ENCODE measurements at places on chromosomes 13 and 19. TPM values are rescaled to one million over a fixed set of nuclear protein-coding genes. Genes with fewer than 3 reads are reported as not detected.

FGF22 gene
- total RNA-seq, result 1.5 TPM

DNA sequence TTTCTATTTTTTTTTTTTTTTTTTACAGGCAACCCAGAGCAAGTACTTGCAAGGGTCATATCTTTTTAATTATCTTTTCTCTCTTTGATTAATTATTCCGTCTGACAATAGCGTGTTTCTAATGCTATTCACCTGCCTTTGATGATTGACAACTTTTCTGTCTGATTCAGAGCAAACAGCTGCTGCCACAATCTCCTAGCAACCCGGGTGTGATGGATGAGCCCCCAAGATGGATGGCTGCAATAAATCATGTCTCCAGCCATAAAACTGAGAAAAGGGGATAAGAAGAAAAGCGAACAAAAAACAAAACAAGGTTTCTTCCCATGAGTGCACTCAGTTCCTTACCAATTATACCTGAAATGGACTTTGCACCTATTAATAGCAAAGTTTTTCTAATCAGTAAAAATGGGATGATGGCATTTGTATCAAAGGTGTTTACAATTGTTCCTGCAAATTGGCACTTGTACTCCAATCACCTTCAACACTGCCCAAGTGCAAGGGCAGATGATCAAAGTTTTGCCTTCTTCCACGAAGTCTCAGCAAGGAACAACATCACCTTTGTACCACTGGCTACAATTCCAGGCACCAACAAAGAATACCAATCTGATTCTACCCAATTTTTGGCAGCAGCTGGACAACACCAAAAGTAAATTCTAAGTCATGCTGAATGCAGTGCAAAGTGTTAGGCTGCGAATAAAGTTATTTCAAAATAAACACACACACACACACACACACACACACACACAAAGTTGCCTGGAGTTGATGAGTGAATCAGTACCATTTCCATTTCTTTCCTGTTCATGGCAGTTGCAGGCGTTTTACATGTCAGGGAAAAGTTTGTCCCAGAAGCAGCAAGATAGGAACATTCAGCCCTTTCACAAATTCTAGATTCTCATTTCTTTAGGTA is 12.0 kb downstream of the TSHZ3 start:
- peaks cover 13% of the 10 kb centered on the region for H3K27me3 ChIP-seq
- H3K4me3 ChIP-seq, result peak overlapping the region; percentile 81
- H3K4me1 ChIP-seq, result peaks cover 47% of the 10 kb centered on the region
- peaks cover 5% of the 10 kb centered on the region for H3K36me3 ChIP-seq

DNA sequence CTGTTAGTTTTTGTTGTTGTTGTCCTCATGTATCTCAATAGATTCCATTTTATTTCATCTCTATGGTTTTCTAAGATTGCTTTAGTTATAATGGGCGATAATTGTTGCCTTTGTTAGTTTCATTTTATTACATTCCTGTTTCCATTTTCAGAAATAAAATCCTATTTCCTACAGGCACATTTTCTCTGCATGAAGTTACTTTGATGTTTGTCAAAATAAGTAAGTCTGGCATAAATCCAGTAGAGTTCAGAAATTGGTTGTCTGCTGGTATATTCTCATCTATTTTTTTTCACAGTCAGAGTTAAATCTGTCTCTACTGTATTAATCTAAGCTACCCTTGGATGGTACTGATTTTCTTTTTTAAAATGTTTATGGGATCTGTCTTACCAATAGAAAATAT is 204.1 kb downstream of the MYO16 start:
- H3K27me3 ChIP-seq, result no peaks in the 10 kb centered on the region
- no peak overlapping the region for H3K27ac ChIP-seq
- no peaks in the 10 kb centered on the region for H3K4me1 ChIP-seq

REEP6 gene
- 21.5 TPM for total RNA-seq

SERP2 gene
- total RNA-seq, result 22.3 TPM

DNA sequence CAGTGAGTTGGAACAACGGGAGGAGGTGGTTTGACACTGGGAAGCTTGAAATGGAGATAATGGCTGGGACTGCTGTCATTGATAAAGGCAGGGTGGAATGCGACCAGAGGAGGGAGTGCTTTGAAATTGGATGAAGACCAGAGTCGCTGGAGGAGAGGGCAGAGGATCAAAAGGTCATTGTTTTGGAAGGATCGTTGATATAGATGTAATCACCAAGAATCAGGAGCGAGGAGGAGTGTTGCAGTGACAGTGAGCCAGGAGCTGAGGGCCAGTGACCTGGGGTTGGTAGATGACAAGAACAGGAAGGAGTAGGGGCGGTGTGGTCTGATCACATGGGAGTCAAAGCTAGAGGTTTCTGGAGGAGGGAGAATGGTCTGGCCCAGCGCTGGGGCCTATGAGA is 25.3 kb downstream of the TM9SF2 start:
- H3K4me1 ChIP-seq, result peaks cover 2% of the 10 kb centered on the region
- H3K27ac ChIP-seq, result no peak overlapping the region
- peaks cover 18% of the 10 kb centered on the region for H3K36me3 ChIP-seq
- no peaks in the 10 kb centered on the region for H3K27me3 ChIP-seq
- no peak for DNase-seq
- H3K4me3 ChIP-seq, result no peak overlapping the region

GRCh38 chr13:43061496-43062280 is 38.3 kb downstream of the DNAJC15 start:
- H3K4me3 ChIP-seq, result no peak overlapping the region
- peaks cover 10% of the 10 kb centered on the region for H3K4me1 ChIP-seq

DNA sequence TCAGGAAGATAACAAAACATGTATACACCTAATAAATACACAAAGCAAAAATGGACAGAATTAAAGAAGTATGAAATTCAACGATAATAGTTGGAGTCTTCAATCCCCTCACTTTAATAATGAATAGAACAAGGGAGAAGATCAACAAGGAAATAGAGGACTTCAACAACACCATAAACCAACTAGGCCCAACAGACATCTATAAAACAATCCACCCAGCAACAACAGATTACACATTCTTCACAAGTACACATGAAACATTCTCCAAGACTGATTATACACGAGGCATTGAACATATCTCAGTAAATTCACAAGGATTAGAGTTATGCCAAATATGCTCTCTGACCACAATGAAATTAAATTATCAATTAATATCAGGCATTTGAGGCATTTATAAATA is 185.5 kb upstream of the NBEA start:
- H3K27ac ChIP-seq, result no peak overlapping the region
- no peak overlapping the region for H3K4me3 ChIP-seq
- H3K36me3 ChIP-seq, result no peaks in the 10 kb centered on the region
- no peak for DNase-seq
- no peaks in the 10 kb centered on the region for H3K4me1 ChIP-seq
- H3K27me3 ChIP-seq, result no peaks in the 10 kb centered on the region

GRCh38 chr19:11657307-11657706 is 60.0 kb downstream of the ZNF627 start:
- no peaks in the 10 kb centered on the region for H3K4me1 ChIP-seq
- no peak overlapping the region for H3K4me3 ChIP-seq
- no peak for DNase-seq
- H3K27ac ChIP-seq, result no peak overlapping the region

GRCh38 chr13:110517505-110518225 is 43.9 kb downstream of the RAB20 start:
- H3K4me3 ChIP-seq, result no peak overlapping the region
- H3K4me1 ChIP-seq, result peaks cover 8% of the 10 kb centered on the region
- H3K27ac ChIP-seq, result no peak overlapping the region
- peaks cover 9% of the 10 kb centered on the region for H3K27me3 ChIP-seq

GRCh38 chr13:103615771-103616170 is 549.6 kb upstream of the SLC10A2 start:
- no peaks in the 10 kb centered on the region for H3K27me3 ChIP-seq
- H3K4me1 ChIP-seq, result peaks cover 21% of the 10 kb centered on the region
- H3K4me3 ChIP-seq, result no peak overlapping the region
- no peak for DNase-seq
- peak overlapping the region; percentile 34 for H3K27ac ChIP-seq

DNA sequence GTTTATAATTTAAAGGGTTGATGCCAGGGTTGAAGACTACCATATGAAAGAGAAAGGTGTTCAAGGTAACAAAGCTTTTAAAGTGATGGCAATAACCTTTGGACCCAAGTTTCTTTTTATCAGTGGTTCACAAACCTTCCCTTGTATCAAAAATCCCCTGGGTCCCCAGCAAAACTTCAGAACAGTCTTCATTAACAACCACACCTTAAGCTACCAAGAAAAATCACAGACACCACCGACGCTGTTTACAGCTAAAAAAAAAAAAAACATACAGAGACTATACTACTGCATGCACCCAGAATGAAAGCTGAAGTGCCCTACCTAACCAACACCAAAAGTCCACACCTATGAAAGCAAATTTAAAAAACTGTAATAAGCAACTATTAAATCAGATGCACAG is 13.4 kb downstream of the CNMD start:
- DNase-seq, result no peak
- H3K4me1 ChIP-seq, result peaks cover 5% of the 10 kb centered on the region
- no peak overlapping the region for H3K27ac ChIP-seq
- H3K27me3 ChIP-seq, result no peaks in the 10 kb centered on the region
- H3K4me3 ChIP-seq, result no peak overlapping the region
- peaks cover 11% of the 10 kb centered on the region for H3K36me3 ChIP-seq

- no peaks in the 10 kb centered on the region for H3K36me3 ChIP-seq
- H3K27me3 ChIP-seq, result no peaks in the 10 kb centered on the region
- no peaks in the 10 kb centered on the region for H3K4me1 ChIP-seq
Observed at GRCh38 chr13:102724923-102725322, 30.1 kb upstream of the METTL21C start.

GRCh38 chr13:101649488-101650126 is 197.1 kb downstream of the ITGBL1 start:
- H3K27me3 ChIP-seq, result no peaks in the 10 kb centered on the region
- no peak overlapping the region for H3K27ac ChIP-seq
- DNase-seq, result no peak
- no peaks in the 10 kb centered on the region for H3K4me1 ChIP-seq

IRGC gene
- total RNA-seq, result not detected

DNA sequence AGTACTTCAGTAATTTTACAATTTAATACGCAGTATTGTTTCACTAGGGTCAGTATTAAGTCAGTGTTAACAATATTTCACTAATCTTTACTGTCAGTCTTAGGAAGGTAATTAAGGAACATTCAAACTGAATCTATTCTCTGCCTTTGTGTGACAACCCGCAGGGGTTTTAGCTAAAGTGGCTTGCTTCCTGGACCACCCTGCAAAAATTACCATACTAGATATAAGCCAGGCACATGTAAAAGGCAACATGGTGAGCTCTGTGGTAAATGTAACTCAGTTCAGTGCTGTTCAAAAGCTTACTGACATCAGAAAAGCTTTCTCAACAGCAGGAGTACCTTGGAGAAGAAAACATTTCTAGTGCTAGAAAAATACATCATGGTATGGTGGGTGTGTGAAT is 116.7 kb downstream of the FREM2 start:
- no peak for DNase-seq
- no peaks in the 10 kb centered on the region for H3K27me3 ChIP-seq
- H3K27ac ChIP-seq, result no peak overlapping the region
- H3K4me3 ChIP-seq, result no peak overlapping the region
